Activated naive CD8-positive, alpha-beta T cell treated with anti-CD3 and anti-CD28 coated beads, Interleukin-2, amount 50 U/mL, for 16 hours (primary cell): ENCODE measurements at places on chromosomes 13 and 19.

DNA sequence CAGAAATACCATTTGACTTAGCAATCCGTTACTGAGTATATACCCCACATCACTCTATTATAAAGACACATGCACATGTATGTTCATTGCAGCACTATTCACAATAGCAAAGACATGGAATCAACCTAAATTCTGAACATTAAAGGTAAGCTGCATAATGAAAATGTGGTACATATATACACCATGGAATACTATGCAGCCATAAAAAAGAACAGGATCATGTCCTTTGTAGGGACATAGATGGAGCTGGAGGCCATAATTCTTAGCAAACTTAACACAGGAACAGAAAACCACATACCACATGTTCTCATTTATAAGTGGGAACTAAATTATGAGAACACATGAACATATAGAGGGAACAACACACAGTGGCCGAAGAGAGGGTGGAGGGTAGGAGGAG lies 85.2 kb downstream of the NDFIP2 start:
- DNase-seq, result no peak

DNA sequence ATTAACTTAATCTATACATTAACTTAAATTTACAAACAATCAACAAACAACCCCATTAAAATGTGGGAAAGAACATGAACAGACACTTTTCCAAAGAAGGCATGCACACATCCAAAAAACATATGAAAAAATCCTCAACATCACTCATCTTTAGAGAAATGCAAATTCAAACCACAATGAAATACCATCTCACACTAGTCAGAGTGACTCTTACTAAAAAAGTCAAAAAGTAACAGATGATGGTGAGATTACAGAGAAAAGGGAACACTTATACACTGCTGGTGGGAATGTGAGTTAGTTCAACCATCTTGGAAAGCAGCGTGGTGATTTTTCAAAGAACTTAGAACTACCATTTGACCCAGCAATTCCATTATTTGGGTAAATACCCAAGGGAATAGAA lies 759.2 kb upstream of the SLITRK1 start:
- DNase-seq, result no peak

- no peak for DNase-seq
Observed at GRCh38 chr13:31476266-31476665, 263.1 kb upstream of the RXFP2 start.

DNA sequence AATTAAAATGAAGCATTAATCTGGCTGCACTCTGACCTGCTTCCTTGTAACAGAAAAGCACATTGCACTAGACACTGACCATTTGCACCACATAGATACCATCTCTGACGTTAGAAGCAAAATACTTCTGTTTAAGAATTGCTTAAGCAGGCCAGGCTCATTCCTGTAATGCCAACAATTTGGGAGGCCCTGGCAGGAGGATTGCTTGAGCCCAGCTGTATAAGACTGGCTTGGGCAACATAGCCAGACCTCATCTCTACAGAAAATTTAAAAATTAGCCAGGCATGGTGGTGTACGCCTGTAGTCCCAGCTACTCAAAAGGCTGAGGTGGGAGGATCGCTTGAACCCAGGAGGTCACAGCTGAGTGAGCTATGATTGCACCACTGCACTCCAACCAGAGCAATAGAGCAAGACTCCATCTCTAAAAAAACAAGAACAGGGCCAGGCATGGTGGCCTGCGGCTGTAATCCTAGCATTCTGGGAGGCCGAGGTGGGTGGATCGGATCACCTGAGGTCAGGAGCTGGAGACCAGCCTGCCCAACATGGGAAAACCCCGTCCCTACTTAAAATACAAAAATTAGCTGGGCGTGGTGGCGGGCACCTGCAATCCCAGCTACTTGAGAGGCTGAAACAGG lies 7.0 kb upstream of the TLE6 start:
- DNase-seq, result no peak

DNA sequence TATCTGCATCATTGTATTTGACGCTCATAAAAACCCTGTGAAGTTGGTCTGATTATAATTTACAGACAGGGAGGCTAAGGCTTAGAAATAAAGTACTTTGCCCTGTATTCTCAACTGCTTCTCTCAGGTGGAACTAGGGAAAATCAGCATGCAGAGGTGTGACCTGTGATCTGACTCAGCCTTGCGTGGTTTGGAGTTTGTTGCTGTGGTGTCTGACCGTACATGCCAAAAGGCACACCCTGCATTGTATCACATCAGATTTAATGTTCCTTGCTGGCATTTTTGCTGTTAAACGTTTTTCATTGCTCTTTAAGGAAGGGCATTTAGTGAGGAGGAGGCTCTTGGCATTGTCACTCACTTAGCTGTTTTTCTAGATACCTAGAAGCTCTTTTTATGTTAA lies 58.8 kb upstream of the C1QTNF9B start:
- DNase-seq, result no peak

DNA sequence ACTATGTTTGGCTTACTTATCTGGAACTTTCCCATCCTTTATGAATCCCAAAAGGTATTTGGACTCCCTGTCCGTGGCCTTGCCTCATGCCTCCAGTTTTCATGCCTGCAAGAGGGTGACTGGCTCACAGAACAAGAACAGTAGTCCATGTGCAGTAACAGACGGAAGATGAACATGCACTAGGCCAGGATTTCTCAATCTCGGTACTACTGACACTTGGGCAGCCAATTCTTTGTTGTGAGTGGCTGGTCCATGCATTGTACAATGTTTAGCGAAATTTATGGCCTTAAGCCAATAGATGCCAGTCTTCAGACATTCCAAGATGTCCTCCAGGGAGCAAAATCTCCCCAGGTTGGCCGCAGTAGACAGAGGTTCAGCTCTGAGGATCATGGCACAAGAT lies 61.9 kb downstream of the DOCK9 start:
- no peak for DNase-seq

GRCh38 chr19:4256563-4256962 lies 9.7 kb downstream of the YJU2 start:
- DNase-seq, result no peak

GRCh38 chr19:40716031-40716481 lies 630 bp downstream of the COQ8B start:
- DNase-seq, result peak; percentile 70

DNA sequence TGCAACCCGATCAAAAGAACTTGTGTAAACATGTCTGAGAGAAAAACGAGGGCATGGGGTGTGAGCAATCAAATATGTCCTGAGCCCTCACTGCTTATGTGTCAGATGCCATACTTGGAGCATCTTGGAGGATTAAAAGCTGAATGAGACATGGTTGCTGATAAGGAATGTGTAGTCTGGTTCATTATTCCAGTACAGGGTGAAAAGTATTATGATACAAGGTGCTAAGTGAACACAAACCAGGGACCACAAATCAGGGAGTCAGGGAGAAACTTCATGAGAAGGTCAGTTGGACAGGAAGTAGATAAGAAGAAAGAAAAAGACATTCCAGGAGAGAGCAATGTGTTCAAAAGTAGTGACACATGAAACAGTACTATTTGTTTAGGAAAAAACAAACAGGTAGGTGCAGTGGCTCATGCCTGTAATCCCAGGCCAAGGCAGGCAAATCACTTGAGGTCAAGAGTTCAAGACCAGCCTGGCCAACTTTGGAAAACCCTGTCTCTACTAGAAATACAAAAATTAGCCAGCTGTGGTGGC lies 2.0 kb upstream of the RCBTB1 start:
- DNase-seq, result no peak

DNA sequence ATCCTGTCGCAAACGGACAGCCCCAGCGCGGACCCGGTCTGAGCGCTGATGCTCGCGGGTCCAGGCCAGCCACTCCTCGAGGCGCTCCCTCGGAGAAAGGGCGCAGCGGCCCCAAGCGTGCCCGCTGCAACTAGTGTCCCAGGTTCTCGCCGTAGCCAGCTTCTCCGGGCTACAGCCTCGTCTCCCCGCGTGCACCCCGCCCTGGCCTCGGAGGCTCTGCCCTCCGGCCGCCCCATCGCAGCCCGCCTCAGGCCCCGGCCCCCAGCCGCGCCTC lies 487 bp downstream of the FLT1 start:
- no peak for DNase-seq

GRCh38 chr19:13770013-13770635 lies 4.1 kb upstream of the C19orf53 start:
- no peak for DNase-seq

DNA sequence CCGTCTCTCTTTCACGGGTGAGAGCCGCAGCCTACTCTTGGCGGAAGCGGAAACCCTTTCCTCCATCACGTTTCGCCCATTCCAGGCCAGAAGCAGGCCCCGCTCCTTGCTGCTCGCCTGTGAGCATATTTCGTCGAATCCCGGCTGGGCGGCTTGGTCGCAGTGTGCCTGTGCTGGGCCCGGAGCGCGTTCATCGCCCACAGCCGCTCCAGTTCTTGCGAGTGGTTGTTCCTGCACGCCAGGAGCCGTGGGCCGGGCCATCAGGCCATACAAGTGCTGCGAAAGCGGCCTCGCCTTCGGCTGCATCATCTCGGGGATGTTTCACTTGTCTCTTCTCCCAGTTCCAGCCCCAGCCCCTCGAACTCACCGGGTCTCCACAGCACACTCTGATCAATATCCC lies 65.0 kb downstream of the ZNF627 start:
- DNase-seq, result no peak

DNA sequence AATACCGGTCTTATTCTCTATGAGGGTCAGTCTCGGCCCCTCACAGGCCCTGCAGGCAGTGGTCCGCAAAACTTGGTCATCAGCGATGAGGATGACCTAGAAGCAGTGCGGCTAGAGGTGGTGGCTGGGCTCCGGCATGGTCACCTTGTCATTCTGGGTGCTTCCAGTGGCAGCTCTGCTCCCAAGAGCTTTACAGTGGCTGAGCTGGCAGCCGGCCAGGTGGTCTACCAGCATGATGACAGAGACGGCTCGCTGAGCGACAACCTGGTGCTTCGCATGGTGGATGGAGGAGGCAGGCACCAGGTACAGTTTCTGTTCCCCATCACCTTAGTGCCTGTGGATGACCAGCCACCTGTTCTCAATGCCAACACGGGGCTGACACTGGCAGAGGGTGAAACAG lies 1.8 kb downstream of the FREM2 start:
- DNase-seq, result no peak

DNA sequence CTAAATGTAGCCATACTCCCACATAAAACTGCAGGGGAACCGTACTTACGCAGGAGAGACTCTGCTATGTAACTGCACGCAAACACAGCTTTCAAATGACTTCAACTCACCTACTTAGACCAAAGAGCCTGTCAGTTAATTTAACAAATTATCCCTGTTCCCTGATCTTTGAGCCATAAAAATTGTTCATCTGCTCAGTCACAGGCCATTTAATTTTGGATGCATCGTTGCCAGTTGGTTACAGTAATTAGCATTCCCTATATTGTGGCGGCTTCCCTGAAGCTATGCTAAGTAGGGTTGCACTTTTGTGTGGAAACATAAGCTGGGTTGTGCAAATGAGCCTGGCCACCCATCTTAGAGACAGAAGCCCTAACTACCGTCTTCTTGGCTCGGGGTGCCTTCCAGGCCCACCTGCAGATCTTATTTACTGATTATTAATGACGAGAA lies 21.2 kb upstream of the OBI1 start:
- DNase-seq, result no peak

- DNase-seq, result no peak
Observed at GRCh38 chr13:80259159-80259558, 81.8 kb downstream of the SPRY2 start.

GRCh38 chr19:36054733-36055686 lies at the start of gene WDR62:
TSS of gene WDR62 (plus strand) at chr19:36054897. CDS start at chr19:36054972, 75 bp downstream.
- peak; percentile 87 for DNase-seq

- DNase-seq, result no peak
Observed at GRCh38 chr19:17648097-17648660, 40.0 kb downstream of the UNC13A start.

DNA sequence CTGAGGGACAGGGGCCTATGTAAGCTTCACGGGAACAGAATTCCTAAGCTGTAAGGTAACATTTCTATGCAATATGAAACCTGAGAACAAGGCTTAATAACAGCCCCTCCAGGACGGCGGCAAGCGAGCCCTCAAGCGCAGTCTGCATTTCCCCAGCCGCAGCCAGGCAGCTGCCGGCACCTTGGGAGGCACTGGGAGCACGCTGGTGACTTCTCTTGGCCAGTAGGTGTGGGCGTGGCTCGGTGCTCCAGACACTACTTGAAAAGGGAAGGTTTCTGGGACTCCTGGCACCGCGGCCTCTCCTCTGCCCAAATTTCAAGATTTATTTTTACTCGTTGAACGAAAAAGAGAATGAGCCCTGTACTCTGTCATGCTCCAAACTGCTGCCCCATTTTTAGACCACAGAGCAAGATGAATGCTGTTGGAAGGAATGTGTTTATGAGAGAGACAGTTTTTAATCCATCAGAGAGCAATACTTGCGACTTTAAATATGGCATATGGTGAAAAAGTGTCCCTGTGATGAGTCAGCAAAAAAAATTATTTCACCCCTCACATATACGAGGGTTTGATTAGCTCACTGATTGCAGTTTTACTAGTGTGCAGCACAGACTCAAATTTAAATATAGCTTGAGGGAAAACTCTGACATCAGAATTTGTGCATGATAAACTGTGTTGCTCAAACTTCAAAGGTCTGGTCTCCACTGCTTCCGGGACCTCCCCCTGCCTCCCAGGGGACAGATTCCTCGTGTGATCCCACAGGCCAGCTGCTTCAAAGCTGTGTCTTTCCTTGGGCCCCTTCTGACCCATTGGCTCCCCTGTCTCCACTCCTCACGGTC lies 81.2 kb downstream of the COL4A2 start:
- no peak for DNase-seq
